Foreskin fibroblast (primary cell): ENCODE measurements at places on chromosomes 11 and 22.

DNA sequence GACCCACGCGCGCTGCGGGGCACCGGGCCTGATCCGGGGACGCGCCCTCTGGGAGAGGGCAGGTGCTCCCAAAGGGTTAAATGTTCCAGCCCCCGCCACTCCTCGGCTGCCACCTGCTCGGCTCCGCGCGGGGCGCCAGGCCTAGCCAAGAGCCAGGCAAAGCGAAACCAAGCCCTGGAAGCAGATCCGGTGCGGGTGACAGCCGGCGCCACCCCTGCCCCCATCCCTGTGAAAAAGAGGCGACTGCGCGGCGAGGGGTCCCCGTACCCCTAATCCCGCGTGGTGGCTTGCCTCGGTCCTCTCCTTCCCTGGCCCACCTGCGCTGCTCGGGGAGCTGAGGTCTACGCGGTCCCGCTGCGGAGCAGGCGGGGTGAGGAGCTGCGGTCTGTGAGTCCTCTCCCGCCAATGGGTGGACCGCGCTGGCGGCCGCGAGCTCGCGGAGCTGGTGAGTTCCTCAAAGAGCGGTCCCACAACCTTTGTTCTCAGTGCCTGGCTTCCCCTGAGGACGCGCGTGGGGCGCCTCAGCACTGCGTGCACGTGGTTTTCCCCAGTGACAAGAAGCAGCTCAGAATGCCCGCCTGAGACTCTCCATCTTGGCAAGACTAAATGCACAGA lies at the start of gene ME3:
Gene ME3 (minus strand): TSS at position 610 of the 615 bp plus-strand sequence.
- DNase-seq: peak; percentile 57

DNA sequence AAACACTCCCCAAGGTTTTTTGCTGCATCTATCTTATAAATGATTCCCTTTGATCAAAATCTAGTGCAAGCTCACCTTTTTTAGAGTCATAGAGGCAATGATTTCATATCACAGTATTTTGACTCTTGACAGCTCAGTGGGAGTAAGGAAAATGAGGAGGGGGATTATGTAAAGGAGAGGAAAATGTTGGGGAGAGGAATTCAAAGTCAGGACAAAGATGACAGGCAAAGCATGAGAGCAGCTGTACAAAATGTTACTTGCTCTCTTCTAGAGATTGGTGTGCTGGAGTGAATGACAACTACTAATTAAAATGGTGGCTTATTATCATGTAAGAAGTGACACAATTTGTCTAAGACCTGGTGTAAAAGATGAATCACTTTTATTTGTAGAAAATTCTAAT lies 644.6 kb upstream of the CHORDC1 start:
- no peak for DNase-seq

- no peak for DNase-seq
Observed at GRCh38 chr22:40414838-40415505, 44.6 kb downstream of the SGSM3 start.

DNA sequence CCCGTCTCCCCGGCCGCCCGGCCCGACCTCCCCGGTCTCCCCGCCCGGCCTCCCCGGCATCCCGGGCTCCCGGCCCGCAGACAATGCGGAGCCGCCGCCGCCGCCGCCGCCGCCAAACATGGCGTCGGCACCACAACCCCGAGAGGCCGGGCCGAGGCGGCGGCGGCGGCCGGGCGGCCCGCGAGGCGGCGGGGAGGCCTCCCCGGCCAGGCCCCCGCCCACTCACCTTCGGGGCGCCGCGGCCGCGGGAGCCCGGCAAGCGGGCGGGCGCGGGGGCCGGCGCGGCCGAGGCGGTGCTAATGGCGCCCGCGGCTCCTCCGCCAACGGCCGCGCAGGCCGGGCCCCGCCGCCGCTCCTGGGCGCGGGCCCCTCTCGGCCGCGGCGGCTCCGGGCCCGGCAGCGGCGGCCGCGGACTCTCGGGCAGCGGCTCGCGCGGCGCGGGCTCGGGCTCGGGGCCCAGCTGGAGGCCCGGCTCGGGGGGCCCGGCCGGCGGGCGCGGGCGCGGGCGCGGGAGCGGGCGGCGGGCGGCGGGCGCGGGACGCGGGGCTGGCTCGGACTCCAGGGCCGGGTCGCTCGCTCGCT lies 311 bp downstream of the BRD1 start:
- no peak for DNase-seq

GRCh38 chr11:117146521-117146920 lies 2.4 kb downstream of the PAFAH1B2 start:
- DNase-seq: peak; percentile 48

DNA sequence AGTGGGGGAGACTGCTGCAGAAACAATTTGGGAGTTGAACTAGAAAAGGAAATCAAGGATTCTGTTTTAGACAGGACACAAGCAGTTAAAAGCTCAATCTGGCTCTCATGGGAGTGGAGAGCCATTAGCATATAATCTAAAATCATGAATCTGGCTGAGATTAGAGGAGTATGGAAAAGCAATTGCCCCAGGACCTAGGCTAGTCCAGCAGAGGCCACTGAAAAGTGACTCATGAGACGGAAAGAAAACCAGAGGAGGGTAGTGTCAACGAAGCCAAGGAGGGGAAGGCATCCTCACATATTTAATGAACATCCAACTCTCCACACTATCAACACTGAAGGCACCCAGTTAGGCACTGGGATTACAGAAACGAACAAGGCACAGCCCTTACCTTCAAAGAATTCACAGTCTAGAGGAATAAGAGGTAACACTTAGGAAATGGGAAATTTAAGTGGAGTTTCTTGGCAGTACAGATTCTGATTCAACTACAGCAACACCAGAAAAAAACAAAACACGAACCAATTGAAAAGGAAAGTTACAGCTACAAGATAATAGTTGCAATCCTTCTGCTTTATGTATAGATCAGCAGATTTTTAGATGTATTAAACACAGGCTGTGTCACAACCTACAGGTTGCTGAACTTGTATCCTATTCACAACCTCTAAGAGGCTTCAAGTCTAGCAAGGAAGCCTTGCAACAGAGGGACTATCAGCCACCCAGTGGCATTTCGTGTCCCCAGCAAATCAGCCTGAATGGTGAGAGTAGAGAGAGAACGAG lies 43.7 kb upstream of the CHST1 start:
- no peak for DNase-seq

- peak; percentile 92 for DNase-seq
Observed at GRCh38 chr22:20566420-20567260, 59.2 kb downstream of the MED15 start.

DNA sequence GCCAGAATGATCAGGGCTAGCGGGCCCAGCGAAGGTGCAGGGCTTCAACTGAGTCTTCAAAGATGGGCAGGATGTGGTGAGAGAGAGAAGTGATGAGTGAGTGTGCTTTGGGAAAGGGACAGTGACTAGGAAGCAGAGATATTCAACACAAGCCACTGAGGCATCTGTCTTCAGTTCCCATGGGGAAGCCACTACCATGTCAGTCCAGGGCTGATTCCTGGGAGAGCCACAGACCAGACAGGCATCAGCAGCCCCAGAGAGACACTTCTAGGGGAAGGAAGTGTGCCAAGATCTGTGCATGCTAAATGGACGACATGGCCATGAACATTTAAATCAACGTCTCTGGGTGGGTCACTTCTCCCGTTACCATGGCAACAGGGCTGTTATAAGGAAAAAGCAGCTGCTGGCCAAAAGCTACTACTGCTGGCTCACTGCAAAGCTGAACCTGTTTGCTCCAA lies 28.5 kb downstream of the P4HA3 start:
- DNase-seq: no peak

GRCh38 chr22:46696229-46696518 lies 41.9 kb downstream of the CERK start:
- DNase-seq: no peak

GRCh38 chr11:58394195-58394594 lies 12.5 kb downstream of the OR5B3 start:
- peak; percentile 61 for DNase-seq

DNA sequence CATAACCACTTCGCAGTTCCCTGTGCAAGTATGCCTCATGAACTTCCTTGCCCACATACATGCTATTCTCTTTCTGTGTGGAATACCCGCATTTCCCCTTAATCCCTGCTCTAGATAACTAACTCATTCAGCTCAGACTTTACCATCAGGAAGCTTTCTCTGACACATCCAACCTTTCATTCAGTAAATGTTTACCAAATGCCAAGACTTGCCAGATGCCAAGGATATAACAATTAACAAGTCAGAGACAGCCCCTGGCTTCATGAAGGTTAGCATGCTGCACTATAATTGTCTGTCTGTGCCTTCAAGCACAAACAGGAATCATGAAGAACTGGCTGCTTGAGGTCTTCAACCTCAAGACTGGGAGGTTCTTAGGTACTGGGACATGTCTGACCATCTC lies 71.2 kb upstream of the GDPD4 start:
- no peak for DNase-seq

GRCh38 chr11:122843281-122844141 lies 5.2 kb downstream of the CRTAM start:
- DNase-seq: no peak

DNA sequence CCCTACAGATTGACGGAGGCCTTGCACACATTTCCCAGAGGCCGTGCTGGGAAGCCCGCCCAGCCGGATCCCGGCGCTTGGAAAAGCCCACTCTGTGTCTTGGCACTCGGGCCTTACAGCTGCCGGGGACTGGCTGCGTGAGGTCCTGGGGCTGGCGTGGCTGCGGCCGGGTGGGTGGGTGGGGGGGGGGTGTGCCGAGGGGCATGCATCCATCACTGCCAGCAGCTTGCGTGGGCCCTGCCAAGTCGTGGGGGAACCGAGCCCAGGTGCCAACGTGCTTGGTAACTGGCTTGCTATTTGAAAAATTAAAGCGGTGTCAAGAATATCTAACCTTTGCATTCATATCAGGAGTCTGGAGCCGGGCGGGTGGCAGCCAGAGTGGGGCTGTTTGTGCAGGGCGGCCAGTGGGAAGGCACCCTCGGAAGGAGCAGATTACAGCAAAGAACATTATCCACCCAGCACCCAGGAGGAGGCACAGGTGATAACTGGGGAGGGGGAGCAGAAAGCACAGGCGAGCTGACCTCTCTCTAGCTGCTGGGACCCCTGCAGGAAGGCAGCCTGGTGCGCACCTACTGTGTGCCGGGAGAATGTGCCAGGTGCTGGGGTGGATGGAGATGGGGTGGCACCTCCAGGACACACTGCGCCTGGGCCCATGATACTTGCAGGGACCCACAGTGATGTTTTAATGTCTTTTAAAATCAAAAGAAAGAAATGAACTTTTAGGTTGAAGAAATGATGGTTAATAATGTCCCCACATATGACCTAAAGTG lies 28.5 kb upstream of the SMIM38 start:
- no peak for DNase-seq

DNA sequence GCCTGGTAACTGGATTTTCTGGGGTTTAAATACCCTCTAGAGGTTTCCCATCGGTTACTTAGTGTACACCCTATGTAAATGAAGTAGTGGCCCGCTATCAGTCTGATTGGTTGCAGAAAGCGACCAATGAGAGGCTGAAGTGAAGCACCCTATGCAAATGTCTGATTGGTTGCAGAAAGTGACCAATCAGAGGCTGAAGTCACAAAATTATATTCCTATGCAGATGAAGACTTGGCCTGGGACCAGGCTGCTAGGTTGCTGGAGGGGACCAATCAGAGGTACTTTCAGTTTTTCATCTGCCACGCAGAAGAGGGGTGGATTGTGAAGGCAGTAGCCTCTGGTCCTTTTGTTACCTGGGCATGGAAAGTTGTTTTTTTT lies 134.8 kb downstream of the TBC1D22A start:
- no peak for DNase-seq
